Epithelial cell of proximal tubule (primary cell): ENCODE measurements at places on chromosomes 12 and 14. TPM values are rescaled to one million over a fixed set of nuclear protein-coding genes. Genes with fewer than 3 reads are reported as not detected.
A peak's percentile ranks its signal among the peaks of the same experiment; 100 is the strongest.

DNA sequence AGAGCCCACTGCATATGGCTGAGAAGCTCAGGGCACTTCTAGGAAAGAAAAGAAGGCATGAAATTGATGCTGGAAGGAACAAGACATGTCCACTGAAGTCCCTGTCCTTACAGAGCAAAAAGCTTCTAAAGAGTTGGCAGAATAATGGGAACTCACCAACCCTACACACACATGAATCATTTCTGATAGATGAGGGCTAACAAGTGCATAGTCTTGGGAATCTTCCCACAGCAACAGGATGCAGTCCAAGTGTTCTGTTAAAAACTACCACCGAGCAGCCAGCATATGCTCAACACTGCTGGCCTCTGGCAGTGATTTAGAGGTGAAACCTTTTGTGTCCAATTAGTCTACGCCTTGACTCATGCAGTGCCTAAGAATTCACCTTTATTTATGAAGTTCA, 44.8 kb downstream of the RHOJ start:
- no peak for DNase-seq

DNA sequence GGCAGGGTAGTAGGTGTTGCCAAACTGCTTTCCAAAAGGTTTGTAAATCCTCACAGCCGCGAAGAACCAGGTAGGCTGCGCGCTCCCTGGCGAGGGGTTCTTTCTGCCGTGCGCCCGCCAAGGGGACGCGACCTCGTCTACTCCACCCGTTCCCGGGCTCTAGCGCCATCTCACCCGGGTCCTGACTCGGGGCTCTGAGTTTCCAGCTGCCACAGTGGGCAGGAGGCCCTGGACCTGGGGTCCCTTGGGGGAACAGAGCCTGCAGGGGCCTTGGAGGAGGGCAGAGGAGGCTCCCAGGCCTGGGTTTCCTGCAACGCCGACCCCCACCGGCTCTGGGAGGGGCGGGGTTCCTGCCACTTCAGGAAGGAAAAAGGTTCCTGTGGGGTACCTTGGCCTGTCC, 706 bp downstream of the ANHX start:
- DNase-seq: no peak

DNA sequence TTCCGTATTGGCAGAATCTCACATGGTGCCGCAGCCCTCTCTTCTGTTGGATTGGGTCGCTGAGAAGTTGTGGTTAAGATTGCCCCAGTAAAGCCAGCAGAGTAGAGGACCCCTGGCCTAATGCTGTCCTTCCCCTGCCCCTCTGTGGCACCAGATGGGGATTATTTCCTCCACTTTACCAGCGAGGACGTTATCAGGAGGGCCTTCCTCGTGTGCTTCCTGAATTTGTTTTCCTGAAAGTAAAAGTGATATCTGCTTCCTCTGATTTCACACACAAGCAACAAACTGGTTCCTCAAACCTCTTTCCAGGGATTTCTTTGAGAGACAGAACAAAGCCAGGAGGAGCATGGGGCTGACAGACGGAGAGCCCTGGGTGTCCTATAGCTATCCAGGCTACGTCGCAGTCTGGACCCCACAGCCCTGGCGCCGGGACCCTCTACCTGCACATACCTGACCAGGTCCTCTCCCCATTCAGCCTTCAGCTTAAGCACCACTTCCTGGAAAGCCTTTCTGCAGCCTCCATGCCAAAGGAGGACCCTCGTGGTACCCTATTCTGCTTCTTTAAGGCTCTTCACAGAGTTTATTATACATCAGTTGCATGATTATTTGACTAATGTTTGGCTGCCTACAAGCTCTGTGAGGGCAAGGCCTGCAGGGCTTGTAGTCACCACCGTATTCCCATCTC, 314.8 kb upstream of the FKBP4 start:
- no peak for DNase-seq

GDF11 gene
- 2.8 and 8.5 TPM in 2 replicates for total RNA-seq

- DNase-seq: no peak
Observed at GRCh38 chr14:105317546-105317945, 3.0 kb downstream of the PACS2 start.

SLCO1B3 gene
- not detected in 2 replicates for total RNA-seq

DNA sequence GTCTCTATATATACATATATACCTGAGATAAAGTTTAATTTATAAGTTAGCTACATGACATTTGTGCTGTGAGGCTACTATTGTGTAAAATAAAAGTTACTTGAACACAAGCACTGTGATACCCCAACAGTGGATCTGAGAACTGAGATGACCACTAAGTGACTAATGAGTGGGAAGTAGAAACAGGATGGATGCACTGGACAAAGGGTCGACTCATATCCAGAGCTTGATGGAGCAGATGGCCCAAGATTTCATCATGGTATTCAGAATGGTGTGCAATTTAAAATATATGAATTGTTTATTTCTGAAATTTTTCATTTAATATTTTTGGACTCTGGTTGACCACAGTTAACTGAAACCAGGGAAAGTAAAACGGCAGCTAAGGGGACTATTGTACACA, 908.6 kb upstream of the MDGA2 start:
- DNase-seq: no peak

DNA sequence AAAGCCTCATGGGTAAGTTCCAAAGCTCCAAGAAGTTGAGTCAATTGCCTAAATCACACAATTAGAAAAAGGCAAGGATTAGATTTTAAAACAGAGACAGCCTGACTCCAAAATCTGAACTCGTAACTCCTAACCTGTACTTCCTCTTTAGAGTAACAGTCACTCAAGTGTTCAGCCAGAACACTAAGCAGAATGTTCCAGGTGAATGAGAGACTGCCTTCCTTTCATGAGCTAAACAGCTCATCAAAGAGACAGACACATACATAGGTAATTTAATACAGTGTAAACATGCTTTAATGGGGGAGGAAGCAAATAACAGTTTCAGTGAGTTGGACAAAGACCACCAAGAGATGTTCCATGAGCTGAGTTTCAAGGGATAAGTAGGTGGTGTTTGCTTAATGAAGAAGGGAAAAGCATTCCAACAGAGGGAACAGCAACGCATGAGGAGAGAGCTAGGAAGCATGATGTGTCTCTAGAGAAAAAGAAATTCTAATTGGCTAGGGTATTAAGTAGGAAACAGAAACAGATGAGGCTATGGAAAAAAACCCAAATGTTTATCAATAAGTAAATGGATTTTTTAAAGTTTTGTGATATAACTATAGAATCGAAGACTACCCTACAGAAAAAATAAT, 403.9 kb downstream of the MED13L start:
- no peak for DNase-seq

MIP gene
- total RNA-seq: not detected in 2 replicates

DNA sequence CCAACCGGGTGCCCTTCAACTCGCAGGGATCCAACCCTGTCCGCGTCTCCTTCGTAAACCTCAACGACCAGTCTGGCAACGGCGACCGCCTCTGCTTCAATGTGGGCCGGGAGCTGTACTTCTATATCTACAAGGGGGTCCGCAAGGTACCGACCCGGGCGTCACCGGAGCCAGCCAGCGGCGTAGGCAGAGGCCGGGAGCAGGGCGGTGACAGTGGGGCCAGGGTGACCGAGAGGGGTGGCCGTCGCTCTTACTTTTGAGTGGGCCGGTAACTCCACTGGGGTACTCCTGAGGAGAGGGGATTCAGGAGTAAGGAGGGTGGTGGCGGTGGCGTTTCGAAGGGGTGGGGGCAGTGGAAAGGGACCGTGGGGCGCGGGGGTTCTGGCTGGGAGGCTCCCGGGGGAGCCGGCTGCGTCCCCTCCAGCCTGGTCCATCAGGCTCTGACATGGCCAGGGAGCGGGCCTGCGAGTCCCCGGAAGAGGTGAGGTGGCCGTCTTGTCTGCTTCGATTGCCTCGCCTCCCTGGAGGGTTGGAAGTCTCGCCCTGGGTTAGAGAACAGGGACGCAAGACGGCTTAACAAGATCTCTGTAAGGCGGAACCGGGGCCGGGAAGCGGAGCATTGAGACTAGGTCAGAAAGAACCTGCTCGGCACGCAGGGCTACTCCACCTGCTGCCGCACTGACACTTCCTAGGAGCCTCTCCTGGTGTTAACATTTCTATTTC, 491 bp downstream of the WDR20 start:
- no peak for DNase-seq

SERPINA6 gene
- 0.81 and 1.4 TPM in 2 replicates for total RNA-seq

- DNase-seq: no peak
Observed at GRCh38 chr14:21241218-21241819, 27.9 kb downstream of the HNRNPC start.

DNA sequence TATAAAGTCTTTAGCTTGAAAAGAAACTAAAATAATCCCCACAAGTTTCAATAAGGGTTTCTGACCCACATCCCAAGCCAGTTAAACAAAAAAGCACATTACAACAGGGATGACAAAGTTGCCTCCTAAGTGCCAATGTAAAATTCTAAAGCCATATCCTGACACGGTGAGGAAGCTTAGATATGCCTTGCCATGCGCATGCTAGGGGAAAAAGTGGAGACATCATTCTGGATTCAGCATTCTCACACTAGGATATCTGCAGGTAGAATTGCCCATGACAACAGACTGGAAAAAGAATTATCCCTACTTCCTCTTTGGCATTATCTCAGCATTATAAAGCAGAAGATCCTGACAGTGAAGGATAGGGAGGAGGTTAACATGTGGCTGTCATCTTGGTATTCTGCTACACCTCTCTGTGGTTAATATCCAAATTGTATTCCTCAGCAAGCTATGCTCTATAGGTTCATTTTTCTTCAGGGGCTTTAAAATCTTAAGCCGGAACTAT, 4.9 kb downstream of the DUSP6 start:
- no peak for DNase-seq

DNA sequence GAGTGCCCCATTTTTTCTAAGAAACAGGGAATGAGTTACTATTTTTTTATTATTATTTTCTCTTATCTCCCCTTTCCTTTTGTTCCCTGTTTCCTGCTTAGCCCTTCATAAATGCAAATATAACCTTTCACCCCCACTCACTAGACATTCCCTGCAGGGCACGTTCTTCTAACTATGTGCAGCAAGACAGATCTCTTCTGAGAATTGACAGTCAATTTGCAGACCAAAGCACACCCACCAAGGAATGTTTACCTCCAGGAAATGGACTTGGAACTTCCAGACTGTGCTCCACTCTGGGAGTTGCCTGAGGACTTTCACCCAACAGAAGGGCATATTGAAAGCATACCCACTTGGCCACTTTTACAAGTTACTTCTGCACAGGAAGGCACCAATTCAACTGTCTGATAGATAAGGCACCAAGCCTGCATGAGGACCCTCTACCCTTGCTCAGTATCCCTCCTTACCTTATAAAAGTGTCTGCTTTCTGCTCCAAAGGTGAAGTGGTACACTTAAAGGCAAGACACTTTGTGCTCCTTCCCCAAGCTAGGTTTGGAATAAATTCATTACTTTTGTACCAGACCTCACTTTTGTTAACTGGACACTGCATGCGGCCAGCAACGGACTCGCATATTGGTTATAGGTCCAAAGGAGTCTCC, 6.5 kb downstream of the TAS2R19 start:
- no peak for DNase-seq

PTPRB gene
- 1.6 and 2.5 TPM in 2 replicates for total RNA-seq

GRCh38 chr12:120834489-120835303, 69.5 kb downstream of the SPPL3 start:
- DNase-seq: no peak

- DNase-seq: no peak
Observed at GRCh38 chr14:71414631-71415403, 507.6 kb downstream of the PCNX1 start.

CRIP2 gene
- 101 and 121 TPM in 2 replicates for total RNA-seq

DNA sequence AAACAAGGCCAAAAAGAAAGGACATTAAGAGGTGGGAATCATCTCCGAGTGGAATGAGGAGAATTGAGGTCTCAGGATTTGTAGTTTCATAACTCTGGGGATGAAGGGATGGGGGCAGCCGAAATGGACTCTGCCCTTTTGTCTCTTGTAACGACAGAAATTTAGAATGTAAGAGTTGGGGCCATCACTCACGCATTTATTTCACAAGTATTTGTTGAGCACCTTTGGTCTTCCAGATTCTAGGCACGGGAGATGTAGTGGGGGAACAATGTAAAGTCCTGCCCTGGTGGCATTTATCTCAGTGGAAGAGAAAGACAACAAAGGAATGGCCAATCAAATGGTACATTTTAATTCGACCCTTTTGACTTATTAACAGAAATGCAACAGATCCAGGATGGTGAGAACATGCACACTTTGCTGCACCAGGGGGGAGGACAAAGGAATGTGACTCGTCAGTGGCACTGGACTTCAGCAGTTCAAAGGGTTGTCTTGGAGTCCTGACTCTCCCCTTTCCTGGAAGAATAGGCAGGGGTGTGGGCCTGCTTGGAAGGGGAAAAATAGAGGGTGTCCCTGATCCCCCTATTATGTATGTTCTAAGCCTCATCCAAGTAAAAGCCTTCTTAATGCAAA, 102.0 kb downstream of the TMEM30B start:
- peak; percentile 92 for DNase-seq

NDUFA12 gene
- 136 and 193 TPM in 2 replicates for total RNA-seq

ACRBP gene
- total RNA-seq: 0.58 TPM in 1 of 2 replicates, not detected in the other

SLC41A2 gene
- total RNA-seq: 19.7 and 24.4 TPM in 2 replicates

SVOP gene
- total RNA-seq: not detected in 2 replicates

DNA sequence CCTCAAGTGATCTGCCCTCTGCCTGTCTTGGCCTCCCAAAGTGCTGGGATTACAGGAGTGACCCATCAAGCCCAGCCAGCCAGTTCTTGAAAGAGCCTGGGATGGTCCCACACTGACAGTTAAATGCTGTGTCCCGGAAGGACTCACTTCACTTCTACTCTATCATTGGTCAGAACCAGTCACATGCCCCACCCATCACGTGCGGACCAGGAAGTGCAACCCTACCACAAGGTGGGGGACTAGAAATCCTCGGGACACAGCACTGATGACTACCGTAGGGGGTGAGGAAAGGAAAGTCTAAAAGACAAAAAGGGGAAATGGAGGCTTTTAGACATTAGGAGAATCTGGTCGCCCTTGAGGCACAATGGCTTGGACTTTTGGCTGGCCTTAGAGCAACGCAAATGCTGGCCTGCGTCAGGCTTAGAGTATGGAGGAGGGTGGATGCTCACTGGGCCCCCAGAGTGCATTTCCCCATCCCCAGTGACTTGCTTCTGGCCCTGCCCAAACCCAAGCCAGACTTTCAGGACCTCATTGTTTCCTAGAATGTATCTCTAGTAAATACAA, 207.7 kb downstream of the TTC8 start:
- no peak for DNase-seq

DNA sequence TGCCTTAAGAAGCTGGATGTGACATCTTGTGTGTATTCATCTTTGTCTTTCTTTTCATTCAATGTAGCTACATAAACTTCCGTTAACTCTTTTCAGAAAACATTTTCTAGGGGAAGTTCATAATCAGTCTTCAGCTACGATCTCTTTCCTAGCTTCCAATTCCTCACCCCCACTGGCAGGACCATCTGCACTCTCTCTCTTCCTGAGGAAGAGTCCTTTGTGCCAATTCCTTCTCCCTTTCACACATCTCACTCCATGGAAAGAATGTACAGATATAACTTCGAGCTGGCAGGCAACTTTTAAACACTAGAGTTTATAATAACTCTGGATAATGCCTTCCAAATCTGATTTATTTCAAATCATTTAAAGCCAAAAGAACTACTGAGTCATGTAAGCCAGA, 495.7 kb downstream of the GALC start:
- no peak for DNase-seq

- DNase-seq: no peak
Observed at GRCh38 chr12:131564845-131565244, 146.0 kb upstream of the SFSWAP start.
